ENCODE measurements at places on chromosomes 4 and X.

DNA sequence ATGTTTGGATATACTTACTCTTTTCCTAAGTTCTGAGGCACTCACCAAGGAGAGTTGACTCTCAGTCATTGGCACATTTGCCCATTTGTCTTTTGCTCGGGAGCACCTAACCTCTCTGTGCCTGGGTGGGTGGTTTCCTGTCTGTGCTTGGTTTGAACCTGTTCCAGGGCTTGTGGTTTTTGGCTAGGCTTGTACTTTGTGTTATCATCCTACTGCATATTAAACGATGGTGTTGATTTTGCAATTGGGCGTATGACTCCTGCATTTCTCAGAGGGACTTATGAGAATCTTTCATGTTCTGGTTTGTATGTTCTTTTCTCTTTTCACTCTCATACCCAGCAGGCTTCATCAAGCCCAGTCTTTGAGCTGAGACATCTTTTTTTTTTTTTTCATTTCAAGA, 161.7 kb downstream of the BTC start:
- peak; percentile 71 for DNase-seq

GRCh38 chr4:188930822-188931221, 791.6 kb downstream of the TRIML1 start:
- no peak for DNase-seq

GRCh38 chr4:123359449-123360315, 36.9 kb upstream of the SPRY1 start:
- no peak for DNase-seq

- DNase-seq: no peak
These were observed 24.6 kb downstream of the ZRSR2 start for GRCh38 chrX:15814771-15815365.

DNA sequence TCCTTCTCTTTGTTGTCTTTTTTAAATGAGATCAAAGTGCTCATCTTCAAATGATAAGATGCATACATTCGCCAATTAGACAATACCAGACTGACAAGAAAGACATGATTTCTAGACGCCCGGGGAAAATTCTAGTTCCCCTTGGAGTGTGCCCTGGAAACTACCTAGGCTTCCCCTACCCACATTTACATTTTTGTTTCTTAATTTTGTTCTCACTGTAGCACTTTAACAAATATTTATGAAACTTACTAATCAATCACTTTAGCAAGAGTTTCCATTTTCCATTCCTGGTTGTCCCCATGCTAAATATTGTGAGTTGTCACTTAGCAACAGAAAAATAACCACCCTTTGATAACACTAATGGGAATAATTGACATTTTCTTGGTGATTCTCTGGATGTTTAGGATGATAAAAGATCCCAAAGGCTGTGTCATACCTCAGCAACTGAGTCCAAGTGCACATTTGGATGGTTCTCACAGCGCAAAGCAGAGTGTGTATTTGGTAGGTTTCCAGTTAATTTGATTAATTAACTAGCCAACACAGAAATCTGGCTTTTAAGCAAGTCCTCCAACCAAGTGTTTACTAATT, 69.6 kb downstream of the FGFBP1 start:
- no peak for DNase-seq

GRCh38 chr4:158102904-158103303, 69.9 kb downstream of the GASK1B start:
- no peak for DNase-seq

GRCh38 chrX:11445540-11445939, 152.3 kb downstream of the AMELX start:
- no peak for DNase-seq

GRCh38 chr4:59655996-59656395, 1544.1 kb upstream of the ADGRL3 start:
- no peak for DNase-seq

- DNase-seq: no peak
These were observed 6.7 kb upstream of the RUFY3 start for GRCh38 chr4:70715097-70715496.

DNA sequence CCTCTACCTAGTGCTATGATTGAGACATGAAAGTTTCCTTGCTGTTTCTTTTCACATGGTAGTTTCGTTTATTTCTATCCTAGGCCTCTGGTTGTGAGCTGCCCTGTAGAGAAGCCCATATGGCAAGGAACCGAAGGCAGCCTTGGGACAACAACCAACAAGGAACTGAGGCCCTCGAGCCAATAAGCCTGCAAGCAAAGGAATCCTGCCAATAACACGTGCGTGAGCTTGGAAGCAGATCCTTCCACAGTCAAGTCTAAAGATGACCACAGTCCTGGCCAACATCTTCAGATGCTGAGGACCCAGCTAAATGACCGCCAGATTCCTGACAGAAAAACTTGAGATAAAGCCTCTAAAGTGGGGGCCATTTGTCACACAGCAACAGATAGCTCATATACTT, 100.4 kb upstream of the FAM9B start:
- no peak for DNase-seq

- DNase-seq: no peak
These were observed 30.0 kb downstream of the BBS12 start for GRCh38 chr4:122762520-122762919.

DNA sequence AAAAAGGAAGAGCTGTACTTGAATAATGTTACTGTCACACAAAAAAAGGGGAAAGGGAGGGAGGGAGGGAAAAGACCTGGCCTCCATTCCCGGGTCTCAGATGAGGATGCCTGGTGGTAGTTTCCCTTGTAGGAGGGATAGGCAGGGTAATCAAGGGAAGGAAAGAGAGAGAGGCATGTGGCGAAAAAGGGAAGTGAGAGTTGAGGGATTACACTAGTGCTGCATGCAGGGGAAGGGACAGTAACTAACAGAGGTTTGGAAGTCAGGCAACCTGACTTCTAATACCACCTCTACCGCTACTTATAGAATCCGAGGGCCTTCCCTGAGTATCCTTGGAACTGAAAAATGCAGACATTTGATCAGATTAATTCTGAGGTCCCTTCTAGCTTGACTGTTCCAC, 821.7 kb upstream of the FTHL17 start:
- DNase-seq: no peak

- no peak for DNase-seq
These were observed 139.5 kb downstream of the RAPGEF2 start for GRCh38 chr4:159242427-159242826.

DNA sequence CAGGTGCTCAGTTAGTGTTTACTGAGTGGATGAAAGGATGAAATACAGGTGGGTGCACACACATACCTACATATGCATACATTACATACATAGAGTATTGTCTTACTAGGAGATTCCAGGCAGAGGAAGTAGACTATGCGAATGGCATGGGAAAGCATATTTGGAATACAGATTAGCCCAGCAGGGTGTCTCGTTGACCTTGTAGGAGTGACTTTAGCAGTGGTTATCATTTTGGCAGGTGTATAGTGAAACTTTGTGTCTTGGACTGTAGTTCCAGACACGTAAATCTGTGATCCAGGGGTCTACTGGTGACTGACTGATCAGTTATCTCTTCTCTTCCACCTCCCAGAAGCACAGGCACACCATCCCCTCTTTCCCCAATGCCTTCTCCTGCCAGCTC, 86.3 kb downstream of the KLHL8 start:
- DNase-seq: no peak

DNA sequence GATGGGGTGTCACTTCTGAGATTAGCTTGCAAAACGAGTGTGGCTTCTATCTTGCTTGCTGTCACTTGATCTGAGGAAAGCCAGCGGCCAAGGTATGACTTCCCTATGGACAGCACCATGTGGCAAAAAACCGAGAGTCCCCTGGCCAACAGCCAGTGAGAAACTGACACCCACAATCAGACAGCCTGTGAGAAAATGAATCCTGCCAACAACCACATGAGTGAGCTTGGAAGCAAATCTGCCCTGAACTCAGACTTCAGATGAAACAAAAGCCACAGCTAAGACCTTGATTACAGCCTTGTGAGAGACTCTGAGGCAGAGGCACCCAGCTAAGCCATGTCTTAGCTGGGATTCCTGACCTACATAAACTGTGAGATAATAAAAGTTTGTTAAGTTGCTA, 45.5 kb downstream of the PPP1R2C start:
- no peak for DNase-seq

DNA sequence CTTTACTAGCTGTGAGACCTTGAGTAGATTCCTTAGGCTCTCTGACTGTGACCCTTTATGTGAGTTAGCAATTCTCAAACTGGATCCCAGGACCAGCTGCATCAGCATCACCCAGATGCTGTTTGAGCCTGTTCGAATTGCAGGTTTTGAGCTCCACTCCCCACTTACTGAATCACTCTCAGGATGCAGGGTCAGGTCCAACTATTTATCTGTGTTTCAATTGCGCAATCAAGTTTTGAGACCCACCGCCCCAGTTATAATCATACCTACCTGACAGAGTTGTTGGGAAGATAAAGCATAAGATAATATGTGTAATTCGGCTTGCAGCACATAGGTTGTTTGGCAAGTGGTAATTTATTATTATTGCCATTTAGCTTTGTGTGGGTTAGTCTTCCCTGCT, 155.8 kb upstream of the DGKK start:
- DNase-seq: no peak

DNA sequence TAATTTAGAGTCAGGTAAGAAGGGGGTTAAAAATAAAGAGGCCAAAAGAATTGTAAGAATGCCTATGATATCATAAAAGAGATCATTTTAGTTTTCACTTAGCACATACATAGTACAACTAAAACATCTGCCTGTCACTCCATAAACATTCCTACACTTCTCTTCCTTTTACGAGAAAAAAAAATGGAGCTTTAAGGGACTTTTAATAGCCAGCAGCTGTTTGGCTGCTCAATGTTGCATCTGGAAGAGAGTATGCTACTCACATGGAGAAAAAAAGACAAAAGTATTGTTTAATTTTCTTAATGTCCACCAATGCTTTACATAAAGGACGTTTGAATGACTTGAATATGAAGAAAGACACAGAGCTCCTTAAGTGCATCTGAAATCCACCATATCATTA, 48.7 kb upstream of the TNIP3 start:
- DNase-seq: no peak

DNA sequence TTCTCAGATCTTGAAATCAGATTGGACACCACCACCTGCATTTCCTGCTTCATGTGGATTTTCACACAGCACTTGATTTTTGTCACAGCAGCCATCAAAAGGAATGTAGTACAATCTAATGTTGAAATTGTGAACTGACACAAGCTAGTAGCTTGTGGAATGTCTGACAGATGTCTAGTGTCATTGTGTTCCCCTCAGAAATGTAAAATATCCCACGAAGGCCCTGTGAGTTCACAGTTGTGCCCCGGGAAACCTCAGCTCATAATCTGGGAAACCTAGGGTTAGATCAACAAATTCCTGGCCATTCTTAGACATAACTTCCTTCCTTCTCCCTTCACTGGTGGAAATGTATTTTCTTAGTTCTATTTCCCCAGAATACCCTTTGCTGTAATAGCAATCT, 205.7 kb downstream of the AR start:
- no peak for DNase-seq

- DNase-seq: no peak
These were observed 5.4 kb upstream of the ACE2 start for GRCh38 chrX:15606136-15606535.

DNA sequence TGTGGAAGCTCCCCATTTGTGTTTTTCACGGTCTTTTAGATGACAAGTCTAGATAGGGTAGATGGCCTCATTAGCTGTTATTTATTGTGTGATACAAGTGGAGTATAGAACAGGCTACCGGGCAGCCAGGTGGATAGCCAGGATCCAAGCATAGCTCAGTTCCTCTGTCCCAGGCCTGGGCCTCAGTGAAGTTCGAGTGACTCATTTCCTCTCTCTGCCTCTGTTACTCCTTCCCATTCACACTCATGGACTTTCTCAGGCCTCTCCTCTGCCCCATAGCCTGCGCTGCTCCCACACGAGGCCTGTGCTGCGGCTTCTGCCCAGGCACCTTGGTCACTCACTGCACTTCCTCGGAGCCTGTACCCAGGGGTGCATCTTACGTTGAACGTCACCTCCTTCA, 54.5 kb downstream of the TENM3 start:
- DNase-seq: no peak

- no peak for DNase-seq
These were observed 25.1 kb downstream of the HDX start for GRCh38 chrX:84477114-84477513.

GRCh38 chr4:140085062-140085622, 68.8 kb downstream of the MAML3 start:
- no peak for DNase-seq

DNA sequence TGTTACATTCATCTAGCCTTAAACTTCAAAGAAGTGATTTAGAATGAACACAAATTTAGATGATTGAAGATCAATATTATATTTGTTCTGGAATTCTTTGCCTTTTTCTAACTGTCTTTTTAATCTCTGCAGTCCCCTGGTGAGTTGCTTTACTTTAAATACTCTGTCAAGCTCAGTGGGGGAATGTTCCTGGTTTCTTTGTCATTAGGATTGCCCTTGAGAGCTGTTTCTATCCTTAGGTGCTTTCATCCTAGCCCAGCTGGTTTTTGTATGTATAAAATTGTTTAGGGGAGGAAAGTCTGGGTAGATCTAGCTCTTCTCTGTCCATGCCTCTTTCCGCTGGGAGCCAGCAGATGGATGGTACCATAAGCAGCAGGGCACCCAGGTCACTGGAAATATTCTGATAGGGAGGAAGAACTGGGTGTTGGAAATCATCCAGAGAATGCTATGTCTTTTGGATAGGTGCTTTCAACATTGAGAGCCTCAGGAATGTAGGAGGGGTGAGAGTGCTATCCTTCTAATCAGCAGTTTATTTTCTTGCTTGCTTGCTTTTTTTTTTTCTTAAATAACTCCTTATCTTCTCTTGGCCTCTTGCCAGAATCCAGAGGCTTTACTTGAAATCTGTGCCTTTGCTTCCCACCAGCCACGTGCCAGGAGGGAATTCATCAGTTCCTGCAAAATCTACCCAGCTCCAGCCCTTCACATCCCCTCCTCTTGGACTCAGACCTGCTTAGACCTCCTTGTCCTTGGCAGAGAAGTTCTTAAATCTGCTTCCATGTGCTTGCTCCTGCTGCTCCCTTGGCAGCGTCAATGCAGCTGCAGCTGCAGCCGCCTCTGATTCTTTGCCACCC, 215.3 kb upstream of the ANXA3 start:
- no peak for DNase-seq

- no peak for DNase-seq
These were observed 79.0 kb downstream of the CPE start for GRCh38 chr4:165457793-165458192.

- peak; percentile 52 for DNase-seq
These were observed 16.4 kb upstream of the HSFX1 start for GRCh38 chrX:149757206-149758067.

- peak; percentile 90 for DNase-seq
These were observed 21.9 kb upstream of the SPON2 start for GRCh38 chr4:1194010-1194900.

- no peak for DNase-seq
These were observed 192.3 kb downstream of the SPATA18 start for GRCh38 chr4:52243367-52243766.

GRCh38 chrX:150525061-150525919, 43.1 kb upstream of the MTM1 start:
- DNase-seq: no peak
